ENCODE measurements at places on chromosomes 5 and 9.

DNA sequence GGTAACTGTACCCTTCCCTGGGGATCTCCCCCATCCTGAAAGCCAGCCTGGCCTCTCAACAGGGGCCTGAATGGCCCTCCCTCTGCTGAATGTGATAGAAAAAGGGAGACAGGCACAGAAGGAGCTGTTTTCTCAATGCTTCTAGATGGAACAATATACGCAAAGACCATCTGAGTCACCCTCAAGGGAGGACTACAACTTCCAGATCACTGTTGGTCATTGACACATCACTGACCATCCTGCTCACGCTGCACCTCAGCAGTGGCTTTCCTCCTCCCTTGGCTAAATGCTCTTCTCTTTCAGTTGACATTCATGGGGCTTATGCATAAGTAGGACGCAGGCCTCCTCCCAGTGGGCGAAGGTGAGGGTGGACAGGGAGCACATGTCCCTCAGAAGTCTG, 112.2 kb upstream of the SHB start:
- no peak for DNase-seq

- no peak for DNase-seq
Observed at GRCh38 chr9:76004526-76004925, 114.1 kb downstream of the PCSK5 start.

DNA sequence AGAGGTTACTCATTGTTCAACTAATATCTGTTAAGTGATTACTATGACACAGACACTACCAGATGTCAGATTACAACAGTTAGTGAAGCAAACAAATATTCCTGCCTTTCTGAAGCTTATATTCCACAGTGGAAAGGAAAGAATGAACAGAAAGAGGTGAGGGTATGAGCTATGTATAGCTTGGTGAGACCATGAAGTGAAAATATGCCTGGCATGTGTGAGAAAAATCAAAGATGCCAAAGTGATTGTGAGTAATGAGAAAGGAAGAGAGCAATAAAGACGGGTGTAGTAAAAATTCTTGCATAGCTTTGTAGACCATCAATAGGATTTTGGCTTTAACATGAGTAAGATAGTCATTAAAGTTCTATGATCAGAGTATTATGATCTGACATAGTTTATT, 734.5 kb upstream of the NUDT12 start:
- no peak for DNase-seq

GRCh38 chr5:96579711-96580110, 82.5 kb upstream of the CAST start:
- no peak for DNase-seq

GRCh38 chr5:143361438-143361837, 42.0 kb downstream of the NR3C1 start:
- DNase-seq = no peak

DNA sequence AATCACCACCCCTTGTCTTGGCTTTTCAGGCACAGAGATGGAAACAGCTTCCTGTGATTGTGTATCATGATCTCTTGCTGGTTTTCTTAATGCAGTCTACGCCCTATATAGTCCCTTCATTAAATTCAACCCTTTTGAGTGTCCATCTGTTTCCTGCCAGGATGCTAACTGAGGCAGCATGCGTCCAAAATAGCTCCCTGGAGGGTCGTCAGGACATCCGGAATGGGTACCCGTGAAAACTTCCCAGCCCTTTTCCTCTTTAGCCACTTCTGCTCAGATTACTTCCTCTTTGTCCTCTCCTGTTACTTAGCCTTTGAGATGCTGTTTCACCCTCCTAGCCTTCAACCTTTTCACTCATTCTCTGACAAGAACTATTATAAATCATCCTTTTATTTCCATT, 79.8 kb upstream of the KLF9 start:
- no peak for DNase-seq

GRCh38 chr9:109872901-109873300, 92.9 kb downstream of the PALM2AKAP2 start:
- no peak for DNase-seq

Measured in stimulated activated CD4-positive, alpha-beta T cell treated with anti-CD3 and anti-CD28 coated beads, TNF-alpha, amount 100 ng/mL, for 1 hour (primary cell).